ENCODE measurements at places on chromosomes 16 and 17. TPM values are rescaled to one million over a fixed set of nuclear protein-coding genes. Genes with fewer than 3 reads are reported as not detected.

LDHD gene
- total RNA-seq, result 113 TPM

SAMD14 gene
- 1.9 TPM for total RNA-seq

GRCh38 chr16:58551496-58551895 lies 36.2 kb downstream of the SETD6 start:
- DNase-seq, result no peak

XPO6 gene
- total RNA-seq, result 46.2 TPM

DNA sequence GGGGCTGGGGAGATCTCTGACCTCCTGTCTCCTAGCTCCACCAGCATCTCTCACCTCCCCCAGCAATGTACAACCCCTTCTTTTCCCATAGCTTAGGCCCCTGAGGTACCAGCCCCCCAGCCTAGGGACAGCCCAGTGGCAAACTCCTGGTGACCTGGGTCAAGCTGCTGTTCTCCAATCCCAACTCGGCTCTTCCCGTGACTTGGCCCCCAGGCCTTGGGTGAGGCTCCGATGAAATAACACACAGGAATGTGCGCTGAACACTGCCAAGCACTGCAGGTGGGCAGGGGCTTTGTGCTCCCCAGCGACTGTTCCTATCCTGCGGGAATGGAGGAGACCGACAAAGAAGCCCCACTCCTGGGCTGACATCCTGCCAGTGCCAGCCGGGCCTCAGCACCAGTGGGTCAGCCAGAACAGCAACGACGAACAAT lies 63.7 kb upstream of the AMZ2 start:
- DNase-seq, result no peak

NOXO1 gene
- 1.7 TPM for total RNA-seq

DNA sequence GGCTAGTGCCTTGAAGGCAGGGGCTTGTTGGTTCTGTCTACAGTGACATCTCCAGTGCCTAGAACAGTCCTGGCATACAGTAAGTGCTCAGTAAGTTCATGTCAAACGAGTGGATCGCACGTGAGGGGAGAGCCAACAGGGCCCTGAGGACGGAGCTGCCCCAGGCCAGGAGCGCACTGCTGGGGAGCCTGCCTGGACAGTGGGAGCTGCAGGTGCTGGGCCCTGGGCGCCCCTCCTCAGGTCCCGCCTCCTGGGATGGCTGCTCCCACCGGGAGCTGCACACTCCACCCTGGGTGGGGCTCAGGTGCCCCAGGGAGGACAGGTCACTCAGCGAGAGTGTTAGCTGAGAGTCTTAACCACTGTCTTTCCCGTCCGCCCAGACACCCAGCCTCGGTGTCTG lies 1.8 kb downstream of the EVPL start:
- no peak for DNase-seq

- no peak for DNase-seq
Observed at GRCh38 chr17:43434902-43435319, 36.1 kb downstream of the ARL4D start.

DNA sequence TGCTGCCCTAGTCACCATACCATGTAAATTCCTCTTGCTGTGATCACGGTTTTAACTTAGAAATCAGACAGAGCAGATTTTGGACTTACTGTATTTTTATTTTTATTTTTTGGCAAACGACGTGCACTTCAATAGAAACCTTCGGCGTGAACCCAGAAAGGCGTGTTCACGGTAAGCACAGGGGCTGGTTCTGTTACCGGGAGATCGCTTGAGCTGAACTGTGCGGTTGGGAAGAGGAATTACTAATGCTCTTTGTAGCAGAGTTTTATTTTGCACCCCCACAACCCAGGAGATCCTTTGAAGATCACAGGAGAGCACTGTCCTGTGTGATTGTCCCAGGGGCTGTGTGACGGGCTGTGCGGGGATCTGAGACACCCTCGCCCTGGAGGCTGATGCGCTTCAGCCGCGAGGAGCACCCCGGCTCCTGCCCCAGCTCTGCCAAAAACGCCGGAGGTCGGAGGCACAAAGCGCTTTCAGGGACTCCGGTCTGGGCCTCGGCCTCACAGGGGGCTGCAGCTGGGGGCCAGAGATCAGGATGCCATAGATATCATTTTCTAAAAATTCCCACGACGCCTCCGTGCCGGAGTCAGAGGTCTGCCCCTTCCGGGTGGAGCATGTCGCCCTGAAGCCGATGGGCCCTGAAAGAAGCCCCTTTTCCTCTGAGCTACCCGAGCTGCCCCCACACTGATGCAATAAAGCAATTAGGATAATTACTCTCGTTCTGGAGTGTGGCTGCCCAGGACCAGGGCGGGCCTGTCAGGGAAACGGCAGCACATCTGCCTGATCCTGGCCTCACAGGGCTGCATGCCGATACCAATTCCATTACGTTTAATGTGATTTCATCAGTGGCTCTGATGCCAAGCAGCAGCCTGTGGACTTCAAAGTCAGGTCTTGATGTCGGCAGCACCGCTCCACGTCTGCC lies 71.8 kb downstream of the LMF1 start:
- DNase-seq, result no peak

FAM20A gene
- total RNA-seq, result 52.4 TPM

MYH8 gene
- total RNA-seq, result not detected

GRCh38 chr17:69103557-69104233 lies 38.0 kb downstream of the ABCA6 start:
- DNase-seq, result no peak

- no peak for DNase-seq
Observed at GRCh38 chr16:73058616-73059409, 10.9 kb upstream of the ZFHX3 start.

DNA sequence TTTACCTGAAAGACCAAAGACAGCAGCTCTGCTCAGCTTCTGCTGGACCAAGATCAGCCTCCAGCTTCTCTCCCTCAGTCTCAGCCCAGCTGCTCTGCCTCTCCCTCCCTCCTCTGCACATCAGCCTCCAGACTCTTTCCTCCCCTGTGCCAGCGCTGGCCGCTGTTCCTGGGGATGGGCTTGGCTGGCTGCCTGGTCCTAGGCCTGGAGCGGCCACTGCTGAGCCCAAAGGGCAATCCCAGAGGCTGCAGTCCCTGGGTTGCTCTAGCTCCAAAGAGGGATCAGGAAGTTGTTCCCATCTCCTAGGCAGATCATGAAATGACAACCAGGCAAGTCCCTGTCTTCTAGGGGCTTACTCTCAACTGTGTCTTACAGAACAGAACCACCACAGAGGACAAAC lies 31.3 kb downstream of the DCUN1D3 start:
- peak; percentile 96 for DNase-seq
